ENCODE measurements at places on chromosomes 12 and 14.

DNA sequence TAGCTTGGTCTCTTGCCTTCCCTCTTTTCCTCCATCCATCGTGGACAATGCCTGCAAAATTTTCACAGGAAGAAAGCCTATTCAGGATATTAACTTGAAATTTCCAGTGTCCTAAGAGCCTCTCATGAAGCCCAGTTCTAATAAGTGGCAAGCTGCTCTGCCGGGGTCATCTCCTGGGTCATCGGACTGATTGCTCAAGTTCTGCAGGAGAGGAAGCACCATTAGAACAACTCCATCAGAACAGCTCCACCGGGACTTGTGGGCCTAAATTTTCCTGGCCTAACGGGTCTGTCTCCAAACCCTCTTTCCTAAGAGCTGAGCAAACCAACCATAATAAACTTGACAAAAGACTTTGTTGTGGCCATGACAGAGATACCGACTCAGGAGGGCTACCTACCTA is 13.9 kb downstream of the ERG28 start:
- DNase-seq, result no peak

DNA sequence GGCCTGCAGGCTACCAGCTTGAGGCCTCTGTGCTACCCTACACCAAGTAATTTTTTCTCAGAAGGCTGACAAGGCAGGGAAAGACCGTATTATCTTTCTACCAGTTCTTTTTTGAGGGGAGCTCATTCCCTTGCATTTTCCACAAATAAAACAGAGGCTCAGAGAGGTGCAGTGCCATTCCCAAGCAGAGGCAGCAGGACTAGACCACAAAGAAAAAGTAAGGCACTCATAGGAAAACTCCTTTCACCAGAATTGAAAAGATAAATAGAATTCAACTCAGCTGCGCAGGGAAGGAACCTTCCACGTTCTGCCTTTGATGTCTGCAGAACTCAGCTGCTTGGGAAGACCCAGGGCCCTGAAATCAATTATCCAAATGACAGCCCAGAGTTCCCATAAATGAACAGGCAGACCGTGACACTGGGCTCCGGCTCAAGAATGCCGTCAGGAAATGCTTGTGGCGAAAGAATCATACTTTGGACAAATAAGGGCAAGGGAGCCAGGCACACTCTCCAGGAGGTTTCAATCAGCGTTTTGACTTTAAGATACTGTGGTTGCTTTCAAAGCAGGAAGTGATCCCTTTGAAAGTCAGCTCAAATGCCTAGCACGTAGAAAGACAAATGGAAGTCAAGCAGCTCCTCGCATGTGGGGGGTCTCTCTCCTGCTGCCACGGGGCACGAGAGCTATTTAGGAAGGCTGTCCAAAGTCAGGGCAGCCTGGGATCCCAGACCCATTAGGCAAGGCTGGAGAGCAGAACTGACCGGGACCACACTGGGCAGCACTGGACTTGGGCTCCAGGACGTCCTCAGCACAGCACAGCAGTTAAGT is 14.0 kb downstream of the KCTD10 start:
- DNase-seq, result no peak

DNA sequence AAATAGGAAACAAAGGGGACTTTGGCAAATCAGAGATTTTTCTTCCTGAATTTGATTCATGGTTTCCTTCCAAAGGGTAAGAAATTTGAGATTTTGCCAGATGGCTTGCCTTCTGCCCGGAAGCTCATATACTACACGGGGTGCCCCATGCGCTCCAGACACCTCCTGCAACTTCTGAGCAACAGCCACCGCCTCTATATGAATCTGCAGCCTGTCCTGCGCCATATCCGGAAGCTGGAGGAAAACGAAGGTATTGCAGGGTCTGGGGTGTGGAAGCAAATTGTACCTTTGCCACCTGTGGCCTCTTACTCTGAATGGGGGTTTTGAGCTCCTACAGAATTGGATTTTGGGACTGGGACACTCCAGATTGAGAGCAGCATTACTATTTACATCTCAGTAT is 63.5 kb downstream of the FRMD6 start:
- DNase-seq, result no peak

- DNase-seq, result no peak
These were observed 363.3 kb downstream of the PAWR start for GRCh38 chr12:79327465-79327864.

GRCh38 chr12:58026426-58026825 is 85.1 kb downstream of the ATP23 start:
- no peak for DNase-seq

DNA sequence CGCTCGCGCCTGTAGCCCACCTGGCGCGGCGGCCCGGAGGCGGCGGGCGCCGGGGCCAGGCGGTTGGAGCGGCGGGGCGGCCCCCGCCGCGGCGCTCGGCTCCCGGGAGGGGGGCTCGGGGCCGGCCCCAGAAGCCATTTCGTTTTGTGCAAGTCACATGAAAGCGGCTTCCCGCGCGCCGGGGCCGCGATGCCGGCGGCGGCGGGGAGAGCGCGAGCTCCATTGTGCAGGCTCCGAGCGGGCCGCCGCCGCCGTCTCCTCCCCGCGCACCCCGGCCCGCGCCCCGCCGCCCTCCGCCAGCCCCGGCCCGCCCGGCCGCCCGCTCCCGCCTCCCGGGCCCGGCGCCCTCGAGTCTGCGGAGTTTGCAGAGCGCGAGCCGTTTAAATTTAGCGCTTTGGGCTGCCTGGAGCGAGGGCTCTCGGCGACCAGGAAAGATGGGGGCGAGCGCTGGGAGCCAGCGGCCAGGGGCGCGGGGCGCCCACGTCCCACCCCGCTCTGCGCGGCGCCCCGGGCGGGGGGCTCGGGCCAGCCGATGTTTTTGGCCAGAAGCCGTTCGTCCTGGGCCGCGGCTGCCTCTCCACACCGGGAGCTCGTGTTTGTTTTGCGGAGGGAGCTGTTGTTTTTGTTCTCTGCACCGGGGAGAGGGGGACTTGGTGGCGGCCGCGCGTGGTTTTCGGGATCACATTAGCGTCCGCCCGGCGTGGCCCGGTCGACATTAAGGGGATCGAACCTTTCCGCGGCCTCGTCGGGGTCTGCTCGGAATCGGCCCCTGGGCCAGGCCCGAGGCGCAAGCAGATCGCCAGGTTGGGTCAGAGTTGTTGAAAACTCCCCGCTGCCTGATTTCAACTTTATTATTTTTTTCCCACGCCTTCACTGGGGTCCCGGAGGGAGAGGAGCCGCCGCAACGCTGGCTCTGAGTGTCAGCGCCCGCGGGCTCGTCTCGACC is 982 bp downstream of the BCL7A start:
- peak; percentile 76 for DNase-seq

All from activated effector memory CD4-positive, alpha-beta T cell treated with anti-CD3 and anti-CD28 coated beads, Interleukin-2, amount 50 U/mL, for 16 hours (primary cell).